ENCODE measurements at places on chromosomes 12 and 14.
A peak's percentile ranks its signal among the peaks of the same experiment; 100 is the strongest.

DNA sequence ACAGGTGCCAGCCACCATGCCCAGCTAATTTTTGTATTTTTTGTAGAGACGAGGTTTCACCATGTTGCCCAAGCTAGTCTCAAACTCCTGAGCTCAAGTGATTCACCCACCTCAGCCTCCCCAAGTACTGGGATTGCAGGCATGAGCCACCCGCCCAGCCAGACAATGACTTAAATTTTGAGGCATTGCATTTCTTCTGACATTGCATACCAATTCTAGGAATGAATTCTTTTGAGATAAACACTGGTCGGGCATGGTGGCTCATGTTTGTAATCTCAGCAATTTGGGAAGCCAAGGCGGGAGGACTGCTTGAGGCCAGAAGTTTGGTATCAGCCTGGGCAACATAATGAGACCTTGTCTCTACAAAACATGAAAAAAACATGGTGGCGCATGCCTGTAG lies 2.5 kb upstream of the CELA1 start:
- no peak for DNase-seq

GRCh38 chr12:128483526-128484255 lies 216.7 kb downstream of the TMEM132C start:
- no peak for DNase-seq

DNA sequence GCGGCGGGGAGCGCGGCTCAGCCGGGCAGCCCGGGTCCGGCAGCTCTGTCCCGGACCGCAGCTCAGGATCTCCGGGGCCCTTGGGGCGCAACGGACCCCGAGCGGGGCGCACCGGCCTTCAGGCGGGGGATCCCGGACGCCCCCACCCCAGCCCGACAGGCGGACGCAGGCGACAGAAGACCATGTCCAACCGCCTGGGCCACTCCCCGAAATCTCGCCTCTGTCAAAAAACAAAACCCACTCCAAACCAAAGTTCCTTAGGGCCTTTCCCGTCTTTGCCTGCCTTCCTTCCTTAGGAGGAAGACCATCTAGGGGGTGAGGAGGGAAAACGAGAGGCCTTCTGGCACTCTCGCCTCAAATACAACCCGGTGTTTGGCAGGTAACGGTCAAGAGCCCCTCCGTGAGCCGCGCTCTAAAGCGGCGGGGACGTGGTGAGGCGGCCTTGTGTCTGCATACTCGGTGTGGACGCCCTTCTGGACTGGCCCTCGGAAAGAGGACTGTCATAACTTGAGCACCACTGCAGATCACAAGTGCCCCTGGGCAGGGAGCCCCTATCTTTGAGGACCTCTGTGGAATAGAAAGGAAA lies 604 bp downstream of the HCFC2 start:
- peak; percentile 21 for DNase-seq

GRCh38 chr14:103862393-103862782 lies 15.0 kb upstream of the PPP1R13B start:
- DNase-seq = peak; percentile 28

DNA sequence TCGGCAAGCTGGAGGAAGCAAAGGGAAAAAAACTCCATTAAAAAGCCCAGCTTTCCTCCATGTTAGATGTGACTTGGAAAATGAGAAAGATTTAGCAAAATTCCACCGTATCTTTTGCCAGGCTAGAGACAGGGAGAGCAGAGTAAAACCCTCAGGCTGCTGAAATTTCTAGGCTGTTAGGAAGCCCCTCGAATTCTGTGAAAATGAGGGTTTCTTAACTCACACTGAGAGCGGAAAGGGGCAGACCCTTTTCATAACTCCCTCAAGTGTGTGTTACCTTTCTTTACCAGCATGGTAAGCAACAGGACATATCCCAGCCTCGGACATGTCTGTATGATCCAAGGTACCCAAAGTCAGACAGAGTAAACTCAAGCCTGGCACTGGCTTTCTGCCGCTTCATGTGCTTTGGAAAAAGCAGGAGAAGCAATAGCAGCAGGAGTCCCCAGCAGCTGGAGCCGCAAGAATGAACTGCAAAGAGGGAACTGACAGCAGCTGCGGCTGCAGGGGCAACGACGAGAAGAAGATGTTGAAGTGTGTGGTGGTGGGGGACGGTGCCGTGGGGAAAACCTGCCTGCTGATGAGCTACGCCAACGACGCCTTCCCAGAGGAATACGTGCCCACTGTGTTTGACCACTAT lies at the start of gene RHOJ:
Gene RHOJ (plus strand): TSS at position 37 of the 637 bp plus-strand sequence. CDS start 427 bp downstream, at position 464.
- peak; percentile 42 for DNase-seq

GRCh38 chr14:49703965-49704364 lies 11.0 kb downstream of the KLHDC1 start:
- DNase-seq = no peak

- DNase-seq = no peak
These were observed 5.8 kb upstream of the EVL start for GRCh38 chr14:100059438-100059781.

GRCh38 chr12:1453810-1454209 lies 140.6 kb downstream of the FBXL14 start:
- DNase-seq = peak; percentile 43

DNA sequence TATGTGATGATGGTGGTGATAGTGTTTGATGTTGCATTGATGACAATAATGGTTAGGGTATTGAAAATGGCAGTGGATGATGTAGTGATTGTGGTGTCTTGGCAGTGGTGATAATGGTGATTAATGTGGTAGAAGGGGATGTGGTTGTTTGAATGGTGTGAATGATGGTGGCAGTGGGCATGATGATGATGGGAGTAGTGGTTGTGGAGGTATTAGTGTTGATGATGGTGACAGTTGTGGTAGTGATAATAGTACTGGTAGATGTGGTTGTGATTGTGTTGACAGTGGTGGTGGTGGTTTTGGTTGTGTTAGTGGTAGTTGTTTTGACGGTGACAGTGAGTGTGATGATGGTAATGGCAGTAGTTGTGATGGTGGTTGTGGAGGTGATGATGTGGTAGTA lies 1049.0 kb downstream of the VRK1 start:
- DNase-seq = no peak

DNA sequence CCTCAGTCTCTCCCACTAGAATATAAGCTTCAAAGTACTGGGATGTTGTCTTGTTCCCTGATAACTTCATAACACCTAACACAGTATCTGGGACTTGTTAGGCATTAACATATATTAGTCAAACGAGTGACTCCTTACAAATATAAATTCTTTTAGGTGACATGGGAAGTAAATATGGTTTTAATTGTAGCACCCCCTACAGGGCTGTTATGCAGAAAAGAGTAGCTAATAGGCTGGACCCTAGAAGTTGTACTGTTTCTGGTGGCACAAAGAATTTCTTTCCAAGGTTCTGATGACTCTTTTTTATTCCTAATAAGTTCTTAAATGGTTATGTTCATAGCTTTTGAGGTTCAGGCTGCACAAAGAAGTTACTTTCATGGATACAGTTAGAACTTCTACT lies 29.8 kb downstream of the GPATCH2L start:
- DNase-seq = peak; percentile 31

- DNase-seq = no peak
These were observed 15.5 kb downstream of the GPR68 start for GRCh38 chr14:91229005-91229382.

DNA sequence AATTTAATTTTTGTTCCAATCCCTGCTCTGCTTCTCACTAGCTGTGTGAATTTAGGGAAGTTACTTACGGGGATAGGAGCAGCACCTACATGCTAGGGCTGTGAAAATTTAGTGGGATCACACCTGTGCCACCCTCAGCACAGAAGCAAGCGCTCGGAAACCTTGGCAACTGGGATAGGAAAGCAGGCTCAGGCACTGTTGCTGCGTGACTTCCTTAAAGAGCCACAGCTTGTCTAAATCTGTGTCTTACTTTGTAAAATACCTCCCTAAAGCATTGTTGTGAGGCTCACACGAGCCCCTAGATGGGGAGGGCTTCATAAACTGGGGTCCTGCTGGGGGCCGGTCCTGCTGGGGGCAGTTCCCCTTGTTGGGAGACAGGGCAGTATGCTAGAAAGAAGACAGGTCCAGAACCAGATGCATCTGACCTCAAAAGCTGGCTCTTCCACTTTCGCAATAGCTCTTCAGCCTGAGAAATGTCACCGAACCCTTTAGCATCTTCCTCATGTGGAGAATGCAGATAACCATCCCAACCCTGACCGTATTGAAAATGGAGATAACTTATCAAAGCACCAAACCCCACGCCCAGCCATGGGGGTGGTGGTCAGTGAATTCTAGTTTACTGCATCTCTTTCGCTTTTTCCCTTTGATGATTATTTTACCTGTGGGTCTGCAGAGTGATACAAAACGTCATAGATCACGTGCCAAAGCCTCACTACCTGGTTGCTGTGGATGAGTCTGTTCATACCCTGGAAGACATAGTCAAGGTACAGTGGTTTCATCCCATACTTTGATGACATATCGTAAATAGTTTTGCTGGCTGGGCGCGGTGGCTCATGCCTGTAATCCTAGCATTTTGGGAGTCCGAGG lies 54.1 kb downstream of the AK7 start:
- no peak for DNase-seq

GRCh38 chr14:104820669-104821228 lies 19.8 kb downstream of the ZBTB42 start:
- peak; percentile 79 for DNase-seq

DNA sequence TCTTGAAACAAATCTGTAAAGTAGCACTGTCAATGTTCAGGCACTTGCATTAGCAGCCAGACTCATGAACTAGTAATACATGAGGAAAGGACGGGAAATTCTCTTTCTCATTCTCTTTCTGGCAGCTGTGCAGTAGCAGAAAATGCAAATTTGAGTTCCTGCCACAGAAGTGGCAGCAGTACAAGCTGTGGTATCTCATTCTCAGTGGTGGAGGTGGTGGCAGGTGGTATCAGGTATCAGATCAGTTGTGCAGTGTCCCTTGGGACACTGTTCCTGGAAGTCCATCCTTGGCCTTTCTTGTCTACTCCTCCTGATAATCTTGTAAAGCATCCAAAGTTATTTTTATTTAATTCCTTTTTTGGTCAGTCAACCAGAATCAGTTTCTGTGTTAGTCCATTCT lies 103.0 kb downstream of the C12orf42 start:
- no peak for DNase-seq

DNA sequence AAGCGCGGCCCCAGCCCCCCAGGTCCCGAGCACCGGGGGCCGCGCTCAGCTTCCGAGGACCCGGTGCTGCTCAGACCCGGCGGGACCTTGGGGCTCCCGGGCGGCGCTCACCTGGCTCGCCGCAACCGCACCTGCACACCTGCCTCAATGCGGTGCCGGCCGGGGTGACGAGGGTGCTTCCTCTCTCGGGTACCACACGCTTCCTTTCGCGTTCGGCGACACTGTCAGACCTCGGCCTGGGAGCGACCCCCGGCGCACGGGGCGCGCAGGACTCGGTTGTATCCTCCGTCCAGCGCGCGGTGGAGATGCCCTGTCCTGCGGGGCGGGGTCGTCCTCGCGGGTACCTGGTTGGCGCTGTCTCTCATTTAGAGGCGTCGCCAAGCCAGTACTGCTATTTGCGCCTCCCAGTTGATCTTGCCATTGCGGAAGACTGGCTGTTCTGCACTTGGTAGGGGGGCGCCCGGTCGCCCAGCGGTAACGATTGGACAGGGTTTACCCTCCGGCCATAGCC lies 718 bp downstream of the PACS2 start:
- peak; percentile 67 for DNase-seq

- no peak for DNase-seq
These were observed 87.8 kb upstream of the PRKD1 start for GRCh38 chr14:30015489-30015888.

DNA sequence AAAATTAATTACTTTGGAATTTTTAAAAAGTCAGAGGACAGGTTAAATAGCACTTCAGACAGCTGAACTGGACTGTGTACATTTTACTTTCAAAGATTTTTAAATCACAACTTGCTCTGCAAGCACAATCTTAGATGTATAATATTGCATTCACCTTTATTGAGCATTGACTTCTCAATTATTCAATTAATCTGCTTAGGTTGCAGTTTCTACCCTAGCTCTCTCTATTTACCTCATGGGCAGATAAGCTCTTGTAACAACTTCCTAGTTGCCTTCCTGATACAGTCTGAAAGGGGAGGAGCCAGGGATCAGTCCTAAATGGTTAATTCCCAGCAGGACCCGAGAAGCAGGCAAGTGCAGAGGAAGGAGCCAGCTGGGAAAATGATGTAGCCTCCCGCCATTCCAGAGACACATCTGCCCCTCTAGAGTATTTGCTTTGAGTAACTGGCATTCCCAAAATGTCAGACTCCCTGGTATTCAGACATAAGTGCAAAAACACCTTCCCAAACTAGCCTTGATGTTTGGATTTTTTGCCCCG lies 302.8 kb downstream of the GALC start:
- DNase-seq = peak; percentile 50

DNA sequence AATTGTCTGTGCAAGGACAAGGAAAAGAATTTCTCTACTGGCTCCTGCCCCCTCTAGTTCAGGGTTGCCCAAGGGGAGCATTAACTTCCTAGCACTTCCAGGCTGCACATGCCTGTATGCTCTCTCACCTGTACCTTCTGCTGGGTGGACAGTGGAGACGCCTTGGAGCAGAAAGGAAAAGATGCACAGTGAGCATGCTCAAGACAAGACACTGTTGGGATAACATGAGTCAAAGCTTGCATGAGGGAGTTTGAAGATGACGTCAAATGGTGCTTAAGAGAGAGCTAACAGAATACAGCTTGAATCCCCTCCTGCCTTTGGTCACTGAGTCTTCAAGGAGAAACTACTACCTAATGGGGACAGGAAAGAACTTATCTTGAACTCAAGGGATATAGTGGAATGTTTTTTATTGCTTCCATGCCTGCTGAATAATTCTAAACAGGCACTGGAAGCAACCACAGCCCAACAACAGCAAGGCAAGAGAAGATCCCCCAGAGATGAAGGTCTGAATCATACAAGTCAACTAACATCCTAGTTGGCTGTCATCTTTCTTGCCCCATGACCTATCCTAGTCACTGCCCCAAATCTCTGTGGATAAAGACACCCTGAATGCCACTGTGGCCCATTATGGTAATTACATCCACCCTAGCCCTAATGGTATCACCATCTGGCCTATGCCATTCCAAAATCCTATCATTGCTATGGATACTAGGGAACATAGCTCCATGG lies 23.5 kb downstream of the RPS6KA5 start:
- no peak for DNase-seq

- no peak for DNase-seq
These were observed 19.3 kb upstream of the ST8SIA1 start for GRCh38 chr12:22353615-22354325.

DNA sequence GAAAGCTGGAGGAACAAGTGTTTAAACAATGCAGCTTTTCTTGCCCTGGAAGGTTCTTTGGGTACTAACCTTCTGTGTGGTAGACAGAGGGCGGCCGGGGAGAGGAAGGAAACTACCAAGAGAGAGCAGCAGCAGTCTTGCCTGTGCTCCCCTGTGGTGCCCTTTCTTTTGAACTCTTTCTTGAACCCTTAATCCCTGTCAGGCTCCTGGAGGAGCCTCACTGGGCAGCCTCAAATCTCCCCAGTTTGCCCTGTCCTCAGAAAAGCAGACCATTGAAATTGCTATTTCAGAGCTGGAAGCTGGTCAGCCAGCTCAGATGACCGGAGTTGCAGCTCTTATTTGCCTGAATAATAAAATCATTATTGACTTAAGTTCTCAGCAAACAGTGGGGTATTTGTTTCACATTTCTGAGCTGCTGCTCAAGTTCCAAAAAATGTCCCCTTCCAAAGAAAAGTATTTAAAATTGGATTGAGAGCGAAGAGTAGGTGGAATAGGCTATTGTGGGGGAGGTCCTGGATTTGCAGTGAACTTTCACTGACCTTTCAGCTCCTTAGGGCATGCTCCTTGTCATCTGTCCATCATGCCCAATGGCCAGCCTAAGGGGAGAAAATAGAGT lies 42.1 kb upstream of the RNASE3 start:
- no peak for DNase-seq
